SW 1271 (cell line): ENCODE measurements at places on chromosomes 5 and 9.

DNA sequence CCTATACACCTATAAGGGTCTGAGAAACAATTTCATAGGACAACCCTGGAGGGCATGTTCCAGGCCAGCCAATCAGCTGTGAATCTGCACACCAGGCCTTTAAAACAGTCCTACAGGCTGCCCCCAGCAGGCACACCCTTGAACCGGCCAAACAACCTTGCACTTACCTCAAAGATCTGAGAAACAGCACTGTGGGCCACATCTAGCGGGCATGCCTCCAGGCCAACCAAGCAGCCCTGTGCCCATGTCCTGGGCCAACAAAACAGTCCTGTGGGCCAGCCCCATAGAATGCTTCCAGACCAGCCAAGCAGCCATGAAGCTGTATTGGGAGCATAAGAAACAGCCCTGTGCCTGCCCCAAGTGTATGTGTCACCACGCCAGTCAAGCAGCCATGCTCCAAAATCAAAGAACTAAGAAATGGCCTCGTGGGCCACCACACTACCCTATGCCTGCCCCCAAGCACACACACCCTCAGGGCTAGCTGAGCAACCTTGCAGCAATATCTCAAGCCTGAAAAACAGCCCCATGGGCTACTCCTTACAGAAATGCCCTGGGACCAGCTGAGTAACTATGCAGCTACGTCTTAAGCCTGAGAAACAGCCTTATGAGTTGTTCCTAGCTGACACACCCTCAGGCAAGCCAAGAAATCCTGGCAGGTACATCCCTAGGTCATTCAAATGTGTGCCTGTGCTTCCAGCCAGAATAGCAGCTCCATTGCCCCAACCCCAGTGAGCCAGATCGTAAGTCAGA lies 2243.8 kb upstream of the C9orf72 start:
- DNase-seq: no peak

- no peak for DNase-seq
Measured at GRCh38 chr9:5042661-5043178, 57.6 kb downstream of the JAK2 start.

- DNase-seq: no peak
Measured at GRCh38 chr9:137575364-137575715, 3.4 kb downstream of the DPH7 start.

DNA sequence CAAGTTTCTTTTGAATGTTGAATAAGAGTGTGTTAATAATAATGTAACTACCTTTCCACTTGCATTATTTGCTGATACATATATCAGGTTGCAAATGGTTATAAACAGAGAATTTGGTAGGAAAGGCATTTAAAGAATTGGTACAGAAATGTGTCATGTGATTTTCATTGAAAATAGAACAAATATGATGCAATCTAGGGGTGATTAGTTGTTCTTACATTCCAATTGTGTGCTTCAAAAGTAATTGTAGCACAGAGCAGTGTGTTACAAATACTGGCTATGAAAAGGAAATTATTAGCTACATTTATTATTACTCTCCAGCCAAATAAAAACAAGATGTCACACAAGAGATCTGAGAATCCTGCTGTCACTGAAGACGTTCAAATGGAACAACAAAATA lies 61.8 kb upstream of the PRDM9 start:
- no peak for DNase-seq

- DNase-seq: no peak
Measured at GRCh38 chr9:98708103-98708932, 417 bp downstream of the GABBR2 start.
